ENCODE measurements at places on chromosomes 12 and 14. TPM values are rescaled to one million over a fixed set of nuclear protein-coding genes. Genes with fewer than 3 reads are reported as not detected.

GRCh38 chr12:112096667-112097066 lies 11.9 kb downstream of the NAA25 start:
- no peak for DNase-seq
- H3K4me1 ChIP-seq = no peaks in the 10 kb centered on the region
- peaks cover 12% of the 10 kb centered on the region for H3K36me3 ChIP-seq
- H3K4me3 ChIP-seq = no peak overlapping the region
- peak overlapping the region; percentile 59 for H3K27ac ChIP-seq
- H3K27me3 ChIP-seq = no peaks in the 10 kb centered on the region

DNA sequence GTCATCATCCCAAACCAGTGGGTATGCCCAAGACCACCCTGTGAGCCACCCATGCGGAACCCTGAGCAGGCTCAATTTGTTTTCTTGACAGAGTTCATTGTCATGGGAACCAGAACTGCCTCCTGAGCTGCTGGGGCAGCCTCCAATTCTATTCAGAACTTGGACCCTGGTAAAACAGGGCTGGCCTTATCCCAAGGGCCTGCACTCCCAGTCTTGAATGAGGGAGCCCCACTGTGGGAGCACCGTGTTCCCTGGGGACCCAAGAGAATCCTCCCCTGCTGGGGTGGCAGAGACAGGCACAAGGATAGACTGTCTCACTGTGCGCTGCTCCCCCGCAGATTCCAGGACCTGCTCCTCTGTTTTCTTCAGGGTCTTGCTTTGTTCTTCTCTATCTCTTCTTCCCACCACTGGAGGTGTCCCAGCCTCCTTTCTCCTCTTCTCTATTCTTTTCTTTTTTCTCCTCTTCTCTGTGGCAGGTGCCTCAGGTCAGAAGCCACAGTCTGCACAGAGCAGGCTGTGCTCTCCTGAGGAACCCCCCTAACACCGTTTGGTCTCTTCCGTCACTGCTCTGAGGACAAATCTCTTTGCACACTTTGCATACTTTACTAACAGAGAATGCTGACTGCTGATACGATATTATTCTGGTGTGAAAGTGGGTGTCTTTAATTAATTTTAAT lies 31.2 kb upstream of the CHPT1 start:
- no peak overlapping the region for H3K4me3 ChIP-seq
- DNase-seq = no peak
- H3K27ac ChIP-seq = no peak overlapping the region

DNA sequence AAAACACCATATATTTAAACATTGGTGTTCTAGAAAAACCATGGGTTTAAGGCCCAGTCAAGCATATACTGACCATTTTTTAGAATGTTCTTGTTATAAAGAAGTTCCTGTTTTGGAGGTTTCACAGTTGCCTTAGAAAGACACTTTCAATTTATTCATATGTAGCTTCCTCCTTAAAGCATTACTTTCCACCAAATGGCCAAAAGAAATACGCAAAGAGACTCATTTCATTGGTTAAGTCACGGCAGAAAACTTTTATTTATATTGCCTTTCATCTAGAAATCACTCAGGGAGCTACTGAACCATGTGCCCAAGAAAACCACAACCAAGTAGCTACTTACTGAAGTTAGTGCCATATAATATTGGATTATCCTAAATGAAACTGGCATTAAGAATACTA lies 40.0 kb downstream of the MYBPC1 start:
- no peak for DNase-seq
- H3K36me3 ChIP-seq = no peaks in the 10 kb centered on the region
- H3K4me1 ChIP-seq = no peaks in the 10 kb centered on the region

GRCh38 chr12:130253866-130254265 lies 83.8 kb upstream of the PIWIL1 start:
- no peak overlapping the region for H3K27ac ChIP-seq
- no peaks in the 10 kb centered on the region for H3K27me3 ChIP-seq
- DNase-seq = peak; percentile 2

The TC2N gene
- total RNA-seq = 64.5 TPM

DNA sequence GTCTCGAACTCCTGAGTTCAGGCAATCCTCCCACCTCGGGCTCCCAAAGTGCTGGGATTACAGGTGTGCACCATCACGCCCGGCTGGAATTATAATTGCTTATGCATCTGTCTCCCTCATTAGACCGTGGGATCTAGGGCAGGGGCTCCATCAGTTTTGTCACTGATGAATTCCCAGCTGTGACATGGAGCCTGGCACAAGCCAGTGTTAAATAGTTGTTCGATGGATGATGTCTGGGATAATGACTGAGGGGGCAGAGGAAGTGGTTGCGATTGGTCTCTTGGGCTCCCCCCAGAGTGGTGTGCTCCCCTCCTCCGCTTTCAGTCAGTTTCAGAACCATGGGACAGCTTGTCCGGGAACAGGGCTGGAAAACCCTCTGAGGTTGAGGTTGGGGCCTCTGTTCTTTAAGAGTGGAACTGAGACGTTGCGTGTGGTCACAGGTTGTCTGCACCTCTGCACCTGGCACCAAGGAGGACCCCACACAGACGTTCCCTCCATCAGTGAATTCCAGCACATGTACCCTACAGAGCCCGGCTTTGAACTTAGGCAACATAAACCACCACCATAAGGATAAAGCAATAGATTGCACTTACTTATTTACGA lies 30.8 kb upstream of the BATF start:
- H3K27ac ChIP-seq = no peak overlapping the region
- no peaks in the 10 kb centered on the region for H3K36me3 ChIP-seq
- no peak overlapping the region for H3K4me3 ChIP-seq
- DNase-seq = no peak
- H3K27me3 ChIP-seq = no peaks in the 10 kb centered on the region

- H3K36me3 ChIP-seq = no peaks in the 10 kb centered on the region
- no peak overlapping the region for H3K4me3 ChIP-seq
- H3K27me3 ChIP-seq = no peaks in the 10 kb centered on the region
- no peaks in the 10 kb centered on the region for H3K4me1 ChIP-seq
- no peak for DNase-seq
Measured at GRCh38 chr12:13749389-13749788, 232.0 kb downstream of the GRIN2B start.

The PRH1 gene
- 92.5 TPM for total RNA-seq

DNA sequence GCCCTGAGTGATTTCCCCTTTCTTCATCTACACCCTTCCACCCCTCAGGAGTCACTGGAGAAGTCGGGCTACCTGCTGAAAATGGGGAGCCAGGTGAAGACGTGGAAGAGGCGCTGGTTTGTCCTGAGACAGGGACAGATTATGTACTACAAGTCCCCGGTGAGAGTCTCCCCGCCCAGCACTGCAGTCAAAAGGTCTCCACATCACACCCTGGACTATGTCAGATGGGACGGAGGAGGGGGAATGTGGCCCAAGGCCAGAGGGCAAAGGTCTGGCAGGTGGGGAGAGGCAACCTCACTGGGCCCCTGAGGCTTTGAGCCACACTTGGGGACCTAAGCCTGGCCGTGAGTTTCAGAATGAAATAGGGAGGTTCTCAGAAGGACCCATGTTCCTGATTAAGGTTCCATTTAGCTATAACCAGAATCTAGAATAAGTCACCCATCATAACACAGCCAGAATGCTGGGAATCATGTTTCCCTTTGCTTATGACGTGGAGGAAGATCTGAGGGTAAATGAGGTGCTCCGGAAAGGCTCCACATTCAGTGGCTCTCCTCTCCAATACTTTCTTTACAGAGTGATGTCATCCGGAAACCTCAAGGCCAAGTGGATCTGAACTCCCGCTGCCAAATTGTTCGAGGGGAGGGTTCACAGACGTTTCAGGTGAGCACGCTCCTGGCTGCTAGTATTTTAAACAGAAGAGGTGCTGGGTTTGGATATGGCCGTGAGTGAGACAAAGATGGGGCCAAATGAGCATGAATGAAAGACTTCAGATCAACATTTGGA lies 26.6 kb downstream of the PIGH start:
- H3K27ac ChIP-seq = no peak overlapping the region
- no peak overlapping the region for H3K4me3 ChIP-seq
- H3K27me3 ChIP-seq = no peaks in the 10 kb centered on the region
- DNase-seq = no peak

DNA sequence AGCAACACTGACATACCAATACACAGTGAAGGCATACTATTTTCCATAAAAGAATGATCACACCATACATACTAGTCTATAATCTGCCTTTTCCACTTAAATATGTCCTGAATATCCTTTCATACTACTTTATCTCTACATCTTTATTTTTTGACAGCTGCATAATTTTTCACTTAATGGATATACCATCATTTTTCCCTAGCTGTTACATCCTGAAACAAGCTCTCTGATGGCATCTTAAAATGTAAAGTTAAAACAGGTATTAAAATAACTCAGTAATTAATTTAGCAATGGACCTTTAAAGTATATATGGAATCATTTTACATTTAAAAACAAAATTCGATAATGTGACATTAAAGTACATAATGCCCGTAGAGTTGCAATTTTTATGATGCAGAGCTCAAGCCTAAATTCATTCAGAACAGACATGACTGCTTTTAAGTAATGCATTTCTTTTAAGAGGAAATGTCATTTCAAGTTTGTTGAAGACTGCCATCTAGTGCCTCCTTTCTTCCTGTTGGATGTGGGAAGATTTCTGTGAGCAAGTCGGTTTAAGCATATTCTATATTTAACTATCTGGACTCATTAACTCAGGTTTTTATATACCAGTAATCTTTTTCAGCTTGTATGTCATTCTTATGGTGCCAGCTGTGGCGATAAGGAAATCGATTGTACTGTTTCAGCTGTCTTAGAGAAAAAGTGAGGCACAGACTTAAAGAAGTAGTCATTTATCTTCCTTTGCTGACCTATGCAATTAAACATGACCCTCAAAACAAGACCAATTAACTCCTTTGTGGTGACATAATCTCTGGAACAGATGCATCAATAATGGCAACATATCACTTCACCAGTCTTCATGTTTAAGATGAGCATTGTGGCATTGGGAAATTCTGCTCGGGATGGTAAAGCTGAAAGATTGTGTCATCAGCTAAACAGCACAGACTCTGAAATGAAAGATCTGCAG lies 20.3 kb downstream of the PRICKLE1 start:
- no peak for DNase-seq
- no peaks in the 10 kb centered on the region for H3K27me3 ChIP-seq
- H3K27ac ChIP-seq = no peak overlapping the region
- H3K36me3 ChIP-seq = no peaks in the 10 kb centered on the region

- no peaks in the 10 kb centered on the region for H3K27me3 ChIP-seq
- DNase-seq = no peak
- H3K4me3 ChIP-seq = no peak overlapping the region
Measured at GRCh38 chr12:4256043-4256826, 17.3 kb upstream of the CCND2 start.

The PRICKLE1 gene
- total RNA-seq = 12.7 TPM

The OR6C4 gene
- not detected for total RNA-seq

The PMCH gene
- not detected for total RNA-seq

- H3K4me3 ChIP-seq = no peak overlapping the region
- H3K4me1 ChIP-seq = peaks cover 4% of the 10 kb centered on the region
- DNase-seq = no peak
- no peaks in the 10 kb centered on the region for H3K36me3 ChIP-seq
Measured at GRCh38 chr14:103155010-103155409, 31.7 kb downstream of the TNFAIP2 start.

The GPR33 gene
- not detected for total RNA-seq

- H3K4me1 ChIP-seq = no peaks in the 10 kb centered on the region
- no peaks in the 10 kb centered on the region for H3K27me3 ChIP-seq
- H3K27ac ChIP-seq = no peak overlapping the region
- H3K4me3 ChIP-seq = no peak overlapping the region
- no peak for DNase-seq
Measured at GRCh38 chr12:3667485-3667884, 85.4 kb downstream of the CRACR2A start.

DNA sequence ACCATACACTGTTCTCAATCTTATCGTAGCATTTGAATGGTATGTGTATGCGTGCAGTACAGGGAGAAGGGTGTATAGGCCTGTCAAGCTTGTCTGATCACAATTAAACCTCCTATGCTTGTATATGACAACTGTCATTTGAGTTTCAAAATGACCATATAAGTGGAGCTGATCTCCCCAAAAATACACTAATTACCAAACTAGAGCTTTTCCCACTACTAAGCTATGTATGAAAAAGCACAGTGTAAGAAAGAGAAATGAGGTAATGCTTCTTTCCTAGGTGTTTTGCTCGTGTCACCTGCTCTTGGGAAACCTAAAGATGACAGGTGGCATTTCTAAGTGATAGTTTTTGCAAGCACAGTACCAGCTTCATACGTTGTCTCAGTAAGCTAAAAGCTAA lies 1.1 kb upstream of the STK38L start:
- H3K27ac ChIP-seq = no peak overlapping the region
- peaks cover 5% of the 10 kb centered on the region for H3K4me1 ChIP-seq
- H3K36me3 ChIP-seq = no peaks in the 10 kb centered on the region
- no peak overlapping the region for H3K4me3 ChIP-seq

GRCh38 chr14:79467835-79468234 lies 743.5 kb downstream of the DIO2 start:
- H3K36me3 ChIP-seq = no peaks in the 10 kb centered on the region
- H3K4me3 ChIP-seq = no peak overlapping the region
- DNase-seq = peak; percentile 61

DNA sequence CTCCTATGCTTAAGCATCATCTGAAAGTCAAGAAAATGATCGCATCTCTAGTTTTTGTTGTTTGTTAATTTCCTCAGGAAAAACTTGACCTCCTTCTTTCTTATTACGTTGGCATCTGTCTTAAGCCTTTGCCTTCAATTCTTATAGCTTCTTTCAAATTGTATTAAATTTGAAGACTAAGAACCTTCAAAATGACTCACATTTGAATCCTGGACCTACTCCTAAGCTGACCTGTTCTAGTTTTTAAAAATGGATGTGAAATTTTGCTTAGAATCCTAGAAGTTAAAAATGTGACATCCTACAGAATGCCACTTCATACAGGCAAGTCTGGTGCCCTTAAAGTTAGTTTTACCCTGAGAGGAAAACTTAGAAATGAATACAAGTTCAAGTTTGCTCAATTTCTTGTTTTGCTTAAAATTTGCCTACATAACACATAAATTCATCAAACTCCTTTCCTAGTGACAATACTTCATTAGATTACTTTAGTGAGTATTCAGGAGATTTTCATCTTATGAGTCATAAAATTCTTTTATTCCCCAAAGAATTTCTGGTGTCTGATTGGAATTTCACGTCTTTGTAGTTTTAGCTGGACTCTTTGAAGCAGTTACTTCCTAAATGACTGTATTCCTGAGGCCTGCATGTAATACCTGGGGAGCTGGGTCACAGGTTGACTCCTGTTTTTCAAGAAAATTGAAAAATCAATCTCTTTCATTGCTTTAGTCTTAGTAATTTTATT lies 152.3 kb downstream of the MSRB3 start:
- no peaks in the 10 kb centered on the region for H3K36me3 ChIP-seq
- H3K4me3 ChIP-seq = no peak overlapping the region
- no peak overlapping the region for H3K27ac ChIP-seq
- no peaks in the 10 kb centered on the region for H3K4me1 ChIP-seq

DNA sequence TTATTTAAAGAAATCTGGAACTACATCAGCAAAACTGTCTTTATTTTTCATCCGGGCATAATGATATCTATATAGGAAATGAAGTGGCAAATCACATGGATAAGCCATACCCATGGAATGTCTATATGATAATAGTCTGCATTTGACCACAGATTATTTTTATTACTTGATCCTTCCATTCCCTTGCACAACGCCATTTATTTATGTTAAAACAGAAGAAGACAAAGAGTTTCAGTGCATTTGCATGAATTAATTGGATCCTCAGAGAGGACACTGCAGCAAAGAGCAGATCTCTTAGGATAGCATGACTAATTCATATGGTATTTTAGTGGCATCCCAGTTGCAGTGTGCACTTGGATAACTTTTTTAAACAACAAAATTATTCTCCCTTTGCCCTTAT lies 345.0 kb downstream of the CCDC91 start:
- no peaks in the 10 kb centered on the region for H3K27me3 ChIP-seq
- no peak overlapping the region for H3K4me3 ChIP-seq
- no peaks in the 10 kb centered on the region for H3K4me1 ChIP-seq
- no peak overlapping the region for H3K27ac ChIP-seq
- no peaks in the 10 kb centered on the region for H3K36me3 ChIP-seq

Measured in lung (tissue), 17 donors.